ENCODE measurements at places on chromosomes 1 and 21. TPM values are rescaled to one million over a fixed set of nuclear protein-coding genes. Genes with fewer than 3 reads are reported as not detected.

Gene PRDM16
- total RNA-seq = not detected

Gene RHOC
- 958 TPM for total RNA-seq

Gene E2F2
- total RNA-seq = 1.9 TPM

Gene LMOD1
- total RNA-seq = 0.10 TPM

Gene SPATA1
- total RNA-seq = 0.25 TPM

Gene PRKAB2
- total RNA-seq = 8.9 TPM

Gene AGL
- 7.5 TPM for total RNA-seq

Gene FNBP1L
- total RNA-seq = 21.3 TPM

Gene MATN1
- not detected for total RNA-seq
